ENCODE measurements at places on chromosomes 13 and 19.

DNA sequence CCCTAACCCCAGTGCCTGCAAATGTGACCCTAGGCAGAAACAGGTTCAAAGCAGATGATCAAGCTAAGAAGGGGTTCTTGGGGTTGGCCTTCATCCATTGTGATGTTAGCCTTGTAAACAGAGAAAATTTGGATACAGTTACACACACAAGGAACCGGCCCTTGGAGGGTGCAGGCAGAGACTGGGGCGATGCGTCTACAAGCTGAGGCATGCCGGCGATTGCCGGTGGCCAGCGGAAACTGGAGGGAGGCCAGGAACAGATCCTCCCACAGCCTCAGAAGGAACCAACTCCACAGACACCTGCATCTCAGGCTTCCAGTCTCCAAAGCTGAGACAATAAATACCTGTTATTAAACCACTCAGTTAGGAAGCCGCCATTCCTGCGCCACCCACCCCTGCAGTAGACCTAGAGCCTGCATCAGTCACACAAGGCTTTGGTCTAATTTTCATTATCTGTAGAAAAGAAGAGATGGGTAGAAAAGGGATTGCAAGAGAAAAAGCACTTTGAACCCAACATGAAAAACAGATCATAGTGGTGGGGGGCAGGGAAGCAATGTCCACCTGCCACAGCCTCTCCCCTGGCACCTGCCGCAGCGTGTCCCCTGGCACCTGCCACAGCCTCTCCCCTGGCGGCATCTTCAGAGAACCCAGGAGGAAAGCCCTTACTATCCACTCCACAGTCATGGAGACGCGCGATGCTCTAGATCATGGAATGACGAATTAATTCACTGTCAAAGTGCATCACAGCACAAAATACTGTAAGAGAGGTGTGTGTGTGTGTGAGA lies 119.7 kb upstream of the SOX1 start:
- no peak for DNase-seq

GRCh38 chr13:45240143-45240542 lies 39.3 kb upstream of the KCTD4 start:
- DNase-seq: no peak

DNA sequence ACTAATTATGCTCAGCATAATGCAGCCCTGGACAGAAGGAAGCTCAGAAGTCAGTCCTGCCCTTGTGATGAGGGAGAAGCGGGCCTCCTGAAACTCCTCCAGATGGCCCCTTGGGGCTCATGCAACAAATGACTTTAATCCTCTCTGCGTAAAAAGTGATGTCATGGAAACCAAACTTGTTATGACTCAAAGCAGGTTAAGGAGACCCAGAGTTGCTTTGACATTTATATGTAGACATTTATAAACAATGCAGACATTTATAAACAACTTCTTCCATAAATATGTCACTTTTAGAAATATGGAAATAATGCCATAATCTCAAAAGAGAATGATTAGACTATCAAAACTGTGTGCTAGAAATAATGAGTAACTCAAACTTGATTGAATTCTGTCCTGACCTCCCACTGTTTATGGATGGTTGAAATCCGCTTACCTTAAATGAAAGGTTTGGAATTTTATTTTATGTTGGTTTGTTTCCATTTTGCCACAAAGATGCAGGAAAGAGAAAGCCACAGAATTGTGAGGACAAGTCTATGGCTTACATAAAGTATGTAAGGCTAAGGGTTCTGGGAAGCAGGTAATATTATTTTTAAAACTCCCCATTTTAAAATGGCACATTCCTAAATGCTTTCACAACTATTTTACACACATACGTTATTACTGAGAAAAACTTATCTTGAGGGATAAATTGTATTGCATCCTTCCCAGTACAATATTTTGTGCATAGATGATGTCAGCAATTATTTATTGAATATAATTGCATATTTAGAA lies 73.7 kb downstream of the CYSLTR2 start:
- no peak for DNase-seq

- no peak for DNase-seq
These were observed 31.0 kb upstream of the OLFM2 start for GRCh38 chr19:9967326-9967725.

- no peak for DNase-seq
These were observed 12.4 kb downstream of the DPRX start for GRCh38 chr19:53644061-53644816.

GRCh38 chr13:51626749-51627148 lies 42.5 kb downstream of the WDFY2 start:
- DNase-seq: no peak

DNA sequence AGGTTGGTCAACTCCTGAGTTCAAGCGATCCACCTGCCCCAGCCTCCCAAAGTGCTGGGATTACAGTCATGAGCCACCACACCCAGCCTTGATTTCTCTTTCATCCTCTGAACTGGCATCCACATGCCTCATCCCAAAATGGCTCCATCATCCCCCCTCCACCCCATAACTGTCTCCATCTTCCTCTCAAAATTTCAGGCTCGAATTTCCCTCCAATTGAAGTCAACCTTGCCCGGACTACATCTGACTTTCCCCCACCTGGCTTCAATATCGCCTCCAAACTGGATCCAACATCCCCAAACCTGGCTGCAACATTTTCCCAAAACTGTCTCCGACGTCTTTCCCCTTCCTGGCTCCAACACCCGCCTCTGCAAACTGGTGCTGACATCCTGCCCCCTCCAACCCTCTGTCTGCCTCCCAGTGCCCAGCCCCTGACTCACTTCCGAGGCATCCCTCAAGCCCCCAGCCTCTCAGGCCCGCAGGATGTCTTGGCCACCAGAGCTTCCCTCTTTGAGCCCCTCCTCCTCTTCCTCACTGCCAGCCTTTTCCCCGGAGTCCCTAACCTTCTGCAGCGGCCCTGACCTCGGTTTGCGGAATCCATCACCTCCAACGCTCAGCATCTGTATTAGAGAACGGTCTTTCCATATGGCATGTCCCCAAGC lies 943 bp downstream of the EXOC3L2 start:
- DNase-seq: no peak

DNA sequence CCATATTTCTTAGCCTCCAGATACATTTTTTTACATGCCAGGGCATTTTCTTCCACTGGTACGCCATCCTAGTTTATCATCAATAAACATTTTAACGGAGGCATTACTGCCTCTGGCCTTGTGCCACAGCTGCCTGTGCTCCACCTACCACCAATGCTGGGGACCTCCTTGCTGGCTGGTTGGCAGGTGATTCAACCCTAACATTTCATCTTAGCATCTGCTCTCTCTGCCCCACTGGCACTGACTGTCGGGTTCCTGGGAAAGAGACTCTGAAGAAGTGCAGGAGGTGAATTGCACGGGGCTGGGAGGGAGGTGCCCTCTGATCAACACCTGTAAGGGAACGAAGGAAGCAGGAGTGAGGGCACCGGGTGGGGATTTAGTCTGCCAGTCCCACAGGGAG lies 51.4 kb upstream of the KCTD15 start:
- DNase-seq: no peak
